ENCODE measurements at places on chromosomes 11 and 22.

GRCh38 chr11:17351510-17352176, at the start of gene NCR3LG1:
TSS of gene NCR3LG1 (plus strand) at chr11:17351800. CDS start at chr11:17351970, 170 bp downstream.
- peak; percentile 37 for DNase-seq

DNA sequence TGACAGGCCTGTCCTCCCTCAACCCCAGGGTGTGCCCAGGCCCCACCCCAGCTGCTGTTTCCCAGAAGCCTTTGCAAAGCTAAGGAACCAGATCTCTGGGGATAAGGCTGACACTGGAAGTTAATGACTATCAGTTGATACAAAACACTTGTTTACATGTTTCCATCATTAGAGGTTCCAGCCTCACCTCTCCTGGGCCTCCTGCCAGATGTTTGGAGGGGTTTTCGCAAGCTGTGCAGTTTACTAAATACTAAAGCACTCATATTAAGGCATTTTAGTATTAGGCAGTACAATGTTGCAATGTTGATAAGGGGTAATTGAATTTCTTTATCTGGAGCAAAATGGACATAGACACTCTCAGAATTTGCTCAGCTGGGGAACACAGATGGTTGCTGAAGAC, 218.7 kb downstream of the INSC start:
- DNase-seq, result no peak

DNA sequence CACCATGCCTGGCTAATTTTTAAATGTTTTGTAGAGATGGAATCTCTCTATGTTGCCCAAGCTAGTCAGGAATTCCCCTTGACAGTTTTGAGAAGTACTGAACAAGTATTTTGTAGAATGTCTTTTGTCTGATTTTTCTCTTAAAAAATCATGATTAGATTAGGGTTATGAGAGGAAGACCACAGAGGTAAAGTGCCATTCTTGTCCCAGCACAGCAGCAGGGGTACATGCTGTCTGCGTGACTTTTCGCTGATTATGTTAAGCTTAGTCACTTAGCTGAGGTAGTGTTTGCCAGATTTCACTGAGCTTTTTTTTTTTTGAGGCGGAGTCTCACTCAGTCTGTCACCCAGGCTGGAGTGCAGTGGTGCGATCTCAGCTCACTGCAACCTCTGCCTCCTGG, 13.6 kb upstream of the NUP160 start:
- DNase-seq, result no peak

- no peak for DNase-seq
Measured at GRCh38 chr11:47413351-47413750, 5.0 kb downstream of the SLC39A13 start.

- no peak for DNase-seq
Measured at GRCh38 chr11:14315130-14315529, 43.9 kb downstream of the RRAS2 start.

Data from GM12892 (cell line).